ENCODE measurements at places on chromosomes 3 and 15.

DNA sequence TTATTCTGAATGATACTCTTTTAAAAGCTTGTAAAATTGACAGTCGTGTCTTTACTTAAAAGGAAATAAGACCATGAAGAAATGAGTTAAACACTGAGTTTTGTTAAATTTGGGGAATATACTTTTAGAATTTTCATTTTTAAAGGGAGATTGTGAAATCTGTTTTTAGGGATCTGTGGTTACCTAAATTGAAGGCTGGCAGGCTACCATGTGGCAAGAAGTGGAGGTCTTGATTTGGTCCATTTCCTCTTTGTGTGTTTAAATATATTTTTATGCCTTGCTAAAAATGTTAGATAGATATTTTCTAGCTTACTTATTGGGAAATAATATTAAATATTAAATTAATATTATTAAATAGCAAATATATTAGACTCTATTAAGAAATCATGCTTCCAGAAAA is 36.6 kb upstream of the SLC22A13 start:
- no peak for DNase-seq

GRCh38 chr3:79661896-79662295 is 105.9 kb downstream of the ROBO1 start:
- DNase-seq = no peak

GRCh38 chr3:181056136-181056732 is 66.7 kb upstream of the DNAJC19 start:
- DNase-seq = no peak

- no peak for DNase-seq
Measured at GRCh38 chr3:119013951-119014350, 20.7 kb downstream of the IGSF11 start.

- DNase-seq = no peak
Measured at GRCh38 chr3:46930945-46931403, 45.6 kb downstream of the CCDC12 start.

GRCh38 chr3:170741756-170742529 is 128.1 kb downstream of the RPL22L1 start:
- DNase-seq = no peak

- no peak for DNase-seq
Measured at GRCh38 chr3:60323180-60323579, 928.1 kb downstream of the FHIT start.

- no peak for DNase-seq
Measured at GRCh38 chr15:35867356-35867755, 321.4 kb upstream of the DPH6 start.

GRCh38 chr15:57017024-57017423 is 98.6 kb downstream of the TCF12 start:
- no peak for DNase-seq

- DNase-seq = no peak
Measured at GRCh38 chr3:197718891-197719290, 17.8 kb downstream of the RUBCN start.

DNA sequence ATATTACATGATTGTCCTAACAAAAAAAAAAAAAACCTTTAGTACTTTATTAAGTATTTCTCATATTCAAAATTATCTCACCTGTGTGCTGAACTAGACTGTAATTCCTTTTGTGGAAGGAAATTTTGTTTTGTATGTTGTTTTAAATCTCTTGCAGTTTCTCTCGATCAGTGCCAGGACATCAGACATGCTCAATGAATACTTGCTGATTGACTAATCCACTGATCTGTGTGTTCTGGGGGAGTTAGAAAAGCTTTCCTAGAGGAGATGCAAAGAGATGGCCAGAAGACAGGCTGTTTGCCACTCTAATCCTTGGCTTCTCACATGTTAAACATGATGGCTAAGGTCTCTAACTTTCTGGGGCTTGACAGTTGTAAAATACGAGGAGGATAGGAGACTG is 233.3 kb upstream of the NR2E3 start:
- DNase-seq = no peak

- no peak for DNase-seq
Measured at GRCh38 chr15:83652626-83653204, 1.2 kb upstream of the ADAMTSL3 start.

GRCh38 chr15:79025802-79026201 is 64.8 kb downstream of the RASGRF1 start:
- no peak for DNase-seq

GRCh38 chr3:65018801-65019200 is 331.0 kb upstream of the ADAMTS9 start:
- DNase-seq = no peak

DNA sequence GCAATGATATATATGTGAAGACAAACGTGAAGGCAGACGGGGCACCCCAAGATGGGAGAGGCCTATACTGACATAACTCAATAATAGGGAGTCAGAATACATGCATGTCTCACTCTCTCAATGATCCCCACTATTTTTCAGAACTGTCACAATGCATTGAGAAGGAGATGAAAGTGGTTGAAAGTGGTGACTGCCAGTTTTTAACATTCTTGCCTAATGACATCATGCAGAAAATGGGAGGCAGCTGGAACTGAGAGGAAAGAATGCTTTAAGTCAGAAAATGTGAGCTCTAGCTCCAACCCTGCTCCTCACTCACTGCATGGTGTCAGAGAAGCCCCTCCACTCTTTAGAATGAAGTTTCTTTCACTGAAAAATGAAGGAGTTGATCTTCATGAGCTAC is 55.3 kb upstream of the P2RY1 start:
- no peak for DNase-seq

DNA sequence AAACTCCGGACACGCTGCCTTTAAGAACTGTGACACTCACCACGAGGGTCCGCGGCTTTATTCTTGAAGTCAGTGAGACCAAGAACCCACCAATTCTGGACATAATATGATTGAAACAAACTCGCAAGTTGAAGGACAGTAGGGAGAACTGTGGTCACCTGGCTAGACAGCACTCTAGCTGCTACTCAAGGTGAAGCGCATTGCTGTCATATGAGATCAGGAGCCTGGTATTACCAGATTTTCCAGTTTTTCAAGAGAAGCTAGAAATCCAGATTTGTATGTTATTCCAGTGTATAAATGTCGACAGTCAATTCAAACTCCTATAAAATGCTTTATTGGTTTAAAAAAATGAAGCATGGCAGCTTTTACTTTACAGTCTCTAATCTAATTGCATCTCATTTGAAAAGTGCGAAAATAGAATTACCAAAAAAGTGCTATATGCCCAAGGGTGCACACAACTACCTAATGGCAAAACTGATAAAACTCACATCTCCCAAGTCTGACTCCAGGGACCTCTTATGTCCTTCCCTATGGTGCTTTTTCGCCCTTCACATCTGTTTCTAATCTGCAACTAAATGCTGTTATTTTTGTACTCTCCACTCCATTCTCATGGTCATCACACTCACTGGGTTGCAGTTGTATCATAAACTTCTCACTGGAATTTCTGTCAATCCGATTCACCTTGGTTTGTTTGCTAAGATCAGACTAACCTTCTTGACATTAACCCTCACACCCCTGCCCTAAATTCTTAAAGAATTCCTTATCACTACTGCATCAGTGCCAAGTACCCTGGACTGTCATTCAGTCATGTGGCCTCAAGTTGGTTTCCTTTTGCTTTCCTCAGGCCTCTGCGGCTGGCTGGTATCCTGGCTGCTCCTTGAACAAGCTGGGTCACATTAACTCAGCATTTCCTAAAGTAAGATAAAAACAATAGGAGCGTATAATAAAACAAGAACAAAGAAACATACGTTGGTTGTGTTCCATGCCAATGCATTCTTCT is 31.5 kb upstream of the ARHGEF26 start:
- no peak for DNase-seq

DNA sequence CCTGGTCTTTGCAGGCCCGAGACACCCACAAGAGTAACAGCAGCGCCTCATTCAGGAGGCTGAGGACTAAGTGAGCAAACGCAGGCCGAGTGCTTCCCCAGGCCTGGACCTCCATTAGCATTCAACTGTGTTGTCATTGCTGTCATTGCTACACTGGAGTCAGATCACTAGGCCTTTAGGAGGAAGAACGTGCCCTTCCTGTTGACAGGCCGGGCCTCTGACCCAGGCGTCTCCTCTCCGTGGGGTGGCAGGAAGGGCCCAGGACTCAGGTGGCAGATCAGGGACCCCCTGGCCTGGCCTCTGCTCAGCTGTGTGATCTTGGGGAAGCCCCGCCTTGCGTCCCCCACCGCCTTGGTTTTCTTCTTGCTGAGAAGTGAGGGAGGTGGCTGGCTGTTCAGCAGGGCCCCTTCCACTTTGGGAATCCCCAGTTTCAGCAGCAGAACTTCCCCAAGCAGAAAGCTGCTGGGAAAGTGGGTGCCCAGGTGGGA is 19.1 kb downstream of the ZDHHC19 start:
- DNase-seq = no peak

Measured in activated CD8-positive, alpha-beta memory T cell treated with anti-CD3 and anti-CD28 coated beads for 4 hours (primary cell).